HFFc6 (cell line): ENCODE measurements at places on chromosomes 3 and 15.

DNA sequence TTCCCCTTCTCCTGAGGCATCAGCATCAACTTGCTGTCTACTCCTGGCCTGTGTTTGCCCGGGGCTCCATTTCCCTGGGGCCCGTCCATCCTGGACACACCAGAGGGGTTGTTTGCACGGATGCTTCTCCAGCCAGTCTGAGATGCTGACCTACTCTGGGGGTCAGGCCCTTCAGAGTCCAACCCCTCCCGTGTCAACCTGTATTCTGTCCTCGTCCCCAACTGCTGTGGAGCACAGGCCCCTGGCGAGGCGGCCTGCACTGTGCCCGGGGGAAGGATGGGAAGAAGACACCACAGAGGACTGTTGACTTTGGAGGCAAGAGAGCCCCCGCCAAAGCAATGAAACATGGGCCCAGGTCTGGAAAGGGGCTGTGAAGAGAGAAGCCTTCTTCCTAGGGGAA is 25.8 kb downstream of the ALS2CL start:
- no peak overlapping the region for H3K4me3 ChIP-seq
- DNase-seq = no peak
- peaks cover 54% of the 10 kb centered on the region for H3K27me3 ChIP-seq
- peaks cover 10% of the 10 kb centered on the region for H3K4me1 ChIP-seq
- H3K36me3 ChIP-seq = no peaks in the 10 kb centered on the region
- H3K27ac ChIP-seq = no peak overlapping the region

DNA sequence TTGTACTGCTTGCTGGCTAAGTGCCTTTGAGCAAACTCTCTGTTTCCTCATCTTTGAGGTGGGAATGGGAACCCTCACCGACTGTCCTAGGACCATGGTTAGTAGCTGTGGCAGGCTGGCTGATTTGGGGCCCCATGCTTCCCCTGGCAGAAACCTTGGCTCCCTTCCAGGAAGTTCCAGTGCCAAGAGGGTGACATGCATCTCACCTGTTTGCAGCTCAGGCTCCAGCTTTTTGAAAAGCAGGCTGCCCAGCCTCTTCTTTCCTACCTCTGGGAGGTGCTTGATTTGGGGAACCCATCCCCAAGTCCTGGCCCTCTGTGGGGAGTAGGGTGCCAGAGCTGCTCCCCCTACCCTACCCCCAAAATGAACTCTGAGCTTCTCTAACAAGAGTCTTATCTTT is 50.8 kb downstream of the RAB11A start:
- no peak overlapping the region for H3K27ac ChIP-seq
- no peak for DNase-seq
- H3K4me3 ChIP-seq = no peak overlapping the region
- H3K4me1 ChIP-seq = 0 out of 2 replicates have a peak, but pooled peaks cover 8% of the 10 kb centered on the region

- H3K27me3 ChIP-seq = peaks cover 6% of the 10 kb centered on the region
- H3K4me1 ChIP-seq = peaks cover 72% of the 10 kb centered on the region
- H3K36me3 ChIP-seq = peaks cover 42% of the 10 kb centered on the region
- H3K4me3 ChIP-seq = peak overlapping the region; percentile 84
Observed at GRCh38 chr3:14143271-14144225, 18.7 kb downstream of the TMEM43 start.

DNA sequence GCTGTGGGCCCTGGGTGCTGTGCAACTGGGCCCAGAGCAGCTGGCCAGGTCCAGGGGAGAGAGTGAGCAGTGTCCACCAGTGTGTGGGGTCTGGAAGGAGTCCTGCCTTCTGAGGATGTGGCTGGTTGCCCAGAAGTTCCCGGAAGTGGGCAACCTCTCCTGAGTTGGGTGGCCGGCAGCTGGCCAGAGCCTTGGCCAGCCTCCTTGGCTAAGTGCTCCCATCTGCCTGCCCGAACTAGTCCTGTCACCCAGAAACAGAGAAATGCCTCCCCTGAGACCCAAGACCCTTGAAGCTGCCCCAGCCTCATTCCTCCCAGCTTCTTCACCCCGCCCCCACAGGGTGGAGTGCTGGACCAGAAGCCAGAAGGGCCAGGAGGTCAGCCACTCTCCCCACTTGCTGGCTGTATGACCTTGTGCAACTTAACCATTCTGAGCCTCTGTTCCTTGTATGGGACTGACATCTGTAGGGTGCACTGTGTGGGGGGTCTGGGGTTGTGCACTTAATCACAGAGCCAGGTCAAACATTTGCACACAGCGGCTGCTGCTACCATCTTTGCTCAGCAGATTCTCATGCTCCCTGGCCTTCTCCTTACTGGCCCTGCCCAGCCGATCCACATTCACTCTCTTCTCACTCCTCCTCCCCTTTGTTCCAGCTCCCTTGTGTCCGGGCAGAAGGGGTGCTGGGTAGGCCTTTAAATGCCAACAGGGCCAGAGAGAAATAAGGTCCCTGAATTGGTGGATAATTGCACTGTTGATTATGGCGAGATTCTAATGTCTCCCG is 7.5 kb upstream of the ALAS1 start:
- no peak overlapping the region for H3K4me3 ChIP-seq
- peaks cover 3% of the 10 kb centered on the region; the same call in 1 of the 2 replicates for H3K27me3 ChIP-seq
- peak; percentile 12 for DNase-seq
- peaks cover 22% of the 10 kb centered on the region for H3K4me1 ChIP-seq
- peak overlapping the region; percentile 46; the same call in 1 of the 2 replicates for H3K27ac ChIP-seq
- no peaks in the 10 kb centered on the region for H3K36me3 ChIP-seq

- peaks cover 21% of the 10 kb centered on the region for H3K36me3 ChIP-seq
- H3K4me1 ChIP-seq = peaks cover 28% of the 10 kb centered on the region
- no peak for DNase-seq
Observed at GRCh38 chr15:56948764-56949101, 30.3 kb downstream of the TCF12 start.

DNA sequence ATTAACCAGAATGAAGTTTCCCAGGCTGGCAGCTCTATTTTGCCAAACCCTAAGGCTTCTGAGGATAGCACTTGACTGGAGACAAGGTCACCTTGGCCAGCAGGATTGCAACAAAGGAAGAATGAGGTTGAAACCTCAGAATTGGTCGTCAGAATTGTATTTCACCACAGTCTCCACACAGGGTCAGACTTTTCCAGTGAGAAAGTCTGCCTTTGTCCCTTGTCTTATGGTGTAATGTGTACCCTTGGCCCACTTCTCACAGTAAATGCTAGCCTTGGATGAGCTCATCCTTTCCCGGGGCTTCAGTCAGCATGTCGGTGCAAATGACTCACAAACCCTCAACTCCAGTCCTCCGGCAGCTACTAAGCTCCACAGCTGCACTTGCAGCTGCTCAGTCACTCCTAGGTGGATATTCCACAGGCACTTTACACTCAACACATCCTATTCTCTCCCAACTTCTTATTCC is 19.7 kb downstream of the SSR3 start:
- peaks cover 11% of the 10 kb centered on the region; the same call in 1 of the 2 replicates for H3K36me3 ChIP-seq
- H3K4me3 ChIP-seq = no peak overlapping the region
- peaks cover 62% of the 10 kb centered on the region for H3K4me1 ChIP-seq
- peak; percentile 96 for DNase-seq

DNA sequence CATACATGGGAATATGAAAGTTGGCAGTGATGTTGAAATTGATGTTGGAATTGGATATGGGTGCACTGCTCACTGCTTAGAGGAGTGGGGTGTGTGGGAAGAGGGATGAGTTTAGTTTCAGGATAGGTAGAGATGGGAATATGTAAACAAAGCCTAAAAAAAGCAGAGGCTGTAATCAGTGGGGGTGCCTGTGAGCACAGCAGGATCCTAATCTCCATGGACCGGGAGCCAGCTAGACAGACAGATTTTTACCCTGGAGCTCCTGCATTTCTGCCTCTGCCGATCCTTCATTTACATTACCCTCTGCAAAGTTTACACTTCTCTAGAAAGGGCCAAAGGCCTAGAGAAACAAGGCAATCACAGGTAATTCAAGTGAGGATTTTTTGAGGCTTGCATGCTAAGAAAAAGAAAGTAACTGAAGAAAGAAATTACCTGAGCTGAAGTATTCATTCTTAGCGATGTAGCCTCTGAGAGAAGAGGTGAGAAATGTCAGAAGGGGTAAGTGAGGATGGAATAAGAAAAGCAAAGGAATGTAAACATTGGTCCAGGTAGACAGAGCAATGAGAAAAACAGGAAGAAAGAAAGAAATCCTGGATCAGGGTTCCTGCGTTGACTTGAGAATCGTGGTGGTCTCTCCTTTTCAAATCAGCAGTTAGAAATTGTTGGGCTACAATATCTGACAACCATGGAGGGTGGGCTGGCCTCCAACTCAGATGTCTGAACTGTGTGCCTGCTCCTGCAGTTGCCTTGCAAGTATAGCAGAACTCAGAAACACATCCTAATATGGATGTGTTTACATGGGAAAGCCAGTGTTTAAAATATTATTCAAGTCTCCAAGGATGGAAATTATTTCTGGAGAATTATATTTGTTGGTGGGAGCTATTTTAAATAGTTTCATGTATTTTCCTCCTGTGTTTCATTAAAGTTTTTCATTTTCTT is 79.8 kb downstream of the CRTC3 start:
- H3K4me3 ChIP-seq = no peak overlapping the region
- no peaks in the 10 kb centered on the region; the same call in 1 of the 2 replicates for H3K27me3 ChIP-seq
- peaks cover 5% of the 10 kb centered on the region for H3K36me3 ChIP-seq
- H3K27ac ChIP-seq = peak overlapping the region; percentile 67

- H3K4me1 ChIP-seq = peaks cover 22% of the 10 kb centered on the region
- no peaks in the 10 kb centered on the region for H3K36me3 ChIP-seq
- peak overlapping the region; percentile 69 for H3K27ac ChIP-seq
- DNase-seq = peak; percentile 85
Observed at GRCh38 chr3:87333393-87333892, 57.1 kb upstream of the POU1F1 start.

DNA sequence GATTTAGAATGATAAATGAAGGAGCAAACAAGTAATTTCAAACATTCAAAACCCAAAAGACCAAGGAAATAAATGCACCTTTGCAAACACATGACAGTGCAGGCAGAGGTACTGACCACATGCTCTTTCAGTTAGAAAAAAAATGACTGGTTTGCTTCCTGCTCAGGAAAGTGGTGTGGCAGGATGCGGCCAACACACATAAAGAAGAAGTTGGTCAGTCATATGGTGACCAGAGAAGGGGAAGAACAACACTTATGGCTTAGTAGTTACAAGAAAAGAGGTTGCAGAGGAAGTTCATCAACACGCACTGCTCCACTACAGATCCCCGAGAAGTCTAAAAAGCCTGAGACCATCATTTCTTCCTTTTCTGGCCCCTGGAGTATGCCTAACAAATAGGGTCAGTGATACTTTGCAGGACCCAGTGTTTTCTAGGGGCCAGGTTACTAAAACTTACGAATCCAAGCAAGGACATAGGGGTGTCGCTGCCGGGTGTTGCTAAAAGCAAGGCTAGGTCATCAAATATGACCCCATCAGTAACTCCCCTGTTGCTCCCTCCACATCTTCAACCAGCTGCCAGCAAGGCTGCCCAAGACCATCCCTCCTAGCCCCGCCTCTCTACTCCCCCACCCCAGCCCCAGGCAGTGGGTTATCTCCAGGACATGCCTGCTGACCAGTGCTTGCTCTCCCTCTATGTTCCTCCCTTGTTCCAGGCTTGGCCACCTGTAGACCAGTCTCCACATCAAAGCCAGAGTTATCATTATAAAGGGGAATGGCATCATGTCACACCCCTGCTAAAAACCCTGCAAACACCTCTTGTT is 11.2 kb downstream of the ATP8B4 start:
- peaks cover 10% of the 10 kb centered on the region for H3K4me1 ChIP-seq
- no peak overlapping the region for H3K4me3 ChIP-seq
- no peaks in the 10 kb centered on the region for H3K36me3 ChIP-seq
- DNase-seq = no peak
